ENCODE measurements at places on chromosomes 3 and 15. TPM values are rescaled to one million over a fixed set of nuclear protein-coding genes. Genes with fewer than 3 reads are reported as not detected.

GRCh38 chr3:71607364-71607763, 23.8 kb upstream of the FOXP1 start:
- DNase-seq = no peak

DNA sequence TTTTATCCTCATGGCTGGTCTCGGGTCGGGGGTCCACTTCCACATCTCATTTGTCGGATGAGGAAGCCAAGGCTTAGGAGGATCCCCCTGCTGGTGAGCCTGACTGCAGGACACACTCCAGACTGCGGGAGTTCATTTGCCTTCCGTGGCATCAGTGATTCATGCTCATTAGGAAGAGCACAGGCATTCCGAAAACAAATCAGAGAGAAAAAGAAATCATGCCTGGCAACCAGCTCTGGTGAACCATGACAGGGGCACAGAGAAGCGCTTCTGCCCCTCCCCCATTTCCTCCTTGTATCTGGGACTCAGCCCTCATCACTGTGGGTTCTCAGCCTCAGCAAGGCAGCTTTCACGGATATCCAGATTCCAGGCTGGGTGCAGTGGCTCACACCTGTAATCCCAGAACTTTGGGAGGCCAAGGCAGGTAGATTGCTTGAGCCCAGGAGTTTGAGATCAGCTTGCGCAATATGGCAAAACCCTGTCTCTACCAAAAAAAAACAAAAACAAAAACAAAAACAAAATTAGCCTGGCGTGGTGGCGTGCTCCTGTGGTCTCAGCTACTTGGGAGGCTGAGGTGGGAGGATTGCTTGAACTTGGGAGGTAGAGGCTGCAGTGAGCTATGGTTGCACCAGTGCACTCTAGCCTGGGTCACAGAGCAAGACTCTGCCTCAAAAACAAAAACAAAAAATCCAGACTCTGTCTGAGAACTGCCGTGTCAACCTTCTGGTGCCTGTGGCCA, 28.4 kb downstream of the IRAK2 start:
- peak; percentile 19 for DNase-seq

GRCh38 chr3:161405087-161405486, 33.8 kb upstream of the SPTSSB start:
- no peak for DNase-seq

DNA sequence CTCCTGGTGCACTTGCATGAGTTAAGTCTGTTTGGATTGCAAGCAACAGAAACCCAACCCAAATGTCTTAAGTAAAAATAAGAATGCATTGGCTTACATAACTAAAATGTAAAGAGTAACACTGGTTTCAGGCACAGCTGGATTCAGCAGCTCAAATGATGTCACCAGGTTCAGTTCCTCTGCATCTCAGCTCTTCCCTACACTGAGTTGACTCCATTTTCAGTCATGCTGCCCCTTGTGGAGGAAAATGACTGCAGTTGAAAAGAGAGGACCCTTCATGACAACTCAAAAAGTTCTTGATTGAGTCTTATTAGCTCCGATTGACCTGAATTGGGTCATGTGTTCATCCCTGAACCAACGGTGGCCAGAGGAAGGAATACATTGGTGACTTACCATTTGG, 138.5 kb upstream of the ABI3BP start:
- no peak for DNase-seq

The FOXL2NB gene
- total RNA-seq = not detected

The ASB14 gene
- 0.26 TPM for total RNA-seq

The CD200R1 gene
- total RNA-seq = 1.1 TPM

The HRG gene
- not detected for total RNA-seq

The CIB2 gene
- total RNA-seq = 69.8 TPM

- DNase-seq = no peak
These were observed 33.3 kb downstream of the GLB1 start for GRCh38 chr3:33063651-33064051.

The FOXB1 gene
- not detected for total RNA-seq

The CYP1A2 gene
- total RNA-seq = not detected

The EPM2AIP1 gene
- total RNA-seq = 21.8 TPM

The TRAT1 gene
- total RNA-seq = 0.31 TPM
